Uterus (tissue), 4 donors: ENCODE measurements at places on chromosomes 2 and 18. TPM values are rescaled to one million over a fixed set of nuclear protein-coding genes. Genes with fewer than 3 reads are reported as not detected.

GRCh38 chr2:235668782-235669181, 174.9 kb downstream of the AGAP1 start:
- DNase-seq = no peak

DNA sequence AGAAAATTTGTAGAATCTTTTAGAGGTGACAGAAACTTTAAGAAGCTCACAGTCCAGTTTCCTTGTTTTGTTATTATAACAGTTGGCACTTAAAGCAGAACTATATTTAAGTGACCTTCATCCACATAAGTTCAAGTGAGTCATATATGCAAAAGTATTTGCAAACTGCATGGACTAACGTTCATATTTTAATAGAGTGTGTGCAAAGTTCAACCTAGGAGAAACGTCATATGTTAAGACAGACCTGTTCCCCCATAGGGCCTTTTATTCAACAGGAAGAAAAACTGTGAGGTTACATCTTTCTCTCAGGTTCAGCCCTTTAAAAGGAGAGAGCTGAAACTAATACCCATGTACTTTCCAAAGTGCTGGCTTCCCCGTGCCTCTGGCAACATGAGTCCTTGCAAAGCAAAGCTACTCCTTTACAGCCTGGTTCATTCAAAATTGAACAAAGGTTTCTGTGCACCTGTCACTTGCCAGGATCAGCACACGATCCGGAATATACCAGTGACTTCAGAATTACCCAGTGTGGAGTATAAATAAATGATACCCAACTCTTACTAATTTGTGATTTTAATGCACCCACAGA, 280.0 kb upstream of the RAB12 start:
- no peak for DNase-seq

GRCh38 chr2:854460-854859, 96.2 kb upstream of the SNTG2 start:
- DNase-seq = peak; percentile 37

- no peak for DNase-seq
Measured at GRCh38 chr2:191625016-191625415, 52.9 kb upstream of the NABP1 start.

- peak; percentile 10 for DNase-seq
Measured at GRCh38 chr2:43028188-43028587, 198.2 kb downstream of the ZFP36L2 start.

DNA sequence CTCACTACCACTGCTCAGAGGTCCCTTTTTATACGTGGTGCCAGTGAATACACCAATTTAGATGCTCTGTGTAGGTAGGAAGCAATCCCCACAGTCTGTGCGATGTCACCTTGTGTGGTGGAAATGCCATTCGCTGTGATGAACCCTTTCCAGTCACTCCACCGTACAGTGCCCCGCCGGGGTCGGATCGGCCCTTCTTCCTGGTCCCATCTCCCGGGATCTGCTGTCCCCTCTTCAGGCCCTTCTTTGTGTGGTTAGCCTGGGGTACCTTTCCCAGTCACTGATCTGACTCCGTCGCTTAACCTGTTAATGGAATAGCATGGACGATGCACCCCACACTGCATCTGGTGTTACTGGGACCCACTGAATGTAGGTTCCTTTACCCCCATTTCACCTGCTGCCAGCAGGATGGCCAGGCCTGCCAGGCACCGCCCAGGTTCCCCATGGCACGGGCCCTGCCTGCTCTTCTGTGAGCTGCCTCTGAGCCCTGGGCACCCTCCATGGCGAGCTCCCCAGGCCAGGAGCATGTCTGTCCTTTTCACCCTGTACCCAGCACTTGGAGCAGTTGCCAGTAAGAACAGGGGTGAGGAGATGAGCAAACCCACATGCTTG, 18.0 kb downstream of the TWIST2 start:
- DNase-seq = no peak

DNA sequence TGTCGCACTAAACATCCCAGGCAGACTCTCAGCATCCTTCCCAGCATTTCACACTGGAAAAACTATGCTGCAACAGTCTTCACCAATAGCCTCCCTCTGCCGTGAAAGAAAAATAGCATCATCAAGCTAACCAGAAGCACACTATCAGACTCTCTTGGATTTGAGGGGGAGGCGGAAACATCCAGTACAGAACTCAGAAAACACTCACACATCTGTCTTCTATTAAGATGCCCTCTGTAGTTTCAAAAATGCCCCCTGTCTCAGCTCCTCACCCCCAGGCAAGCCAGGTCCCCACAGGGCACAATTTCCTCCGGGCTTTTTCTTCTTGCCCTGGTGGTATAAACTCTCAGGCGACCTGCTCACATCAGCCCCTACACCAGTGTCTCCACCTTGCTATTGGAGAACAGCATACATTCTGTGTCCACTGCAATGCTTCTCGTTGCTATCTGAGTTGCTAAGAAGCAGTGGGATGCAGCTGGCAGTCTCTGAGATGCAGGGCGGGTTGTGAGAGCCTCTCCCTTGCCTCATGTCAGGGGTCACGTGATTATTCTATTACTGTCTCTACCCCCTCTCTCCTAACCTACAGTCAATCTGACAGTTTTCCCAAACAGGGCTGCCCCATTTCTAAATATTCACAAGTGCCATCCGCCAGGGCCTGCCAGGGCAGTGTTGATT, 189.9 kb downstream of the INO80D start:
- no peak for DNase-seq

DNA sequence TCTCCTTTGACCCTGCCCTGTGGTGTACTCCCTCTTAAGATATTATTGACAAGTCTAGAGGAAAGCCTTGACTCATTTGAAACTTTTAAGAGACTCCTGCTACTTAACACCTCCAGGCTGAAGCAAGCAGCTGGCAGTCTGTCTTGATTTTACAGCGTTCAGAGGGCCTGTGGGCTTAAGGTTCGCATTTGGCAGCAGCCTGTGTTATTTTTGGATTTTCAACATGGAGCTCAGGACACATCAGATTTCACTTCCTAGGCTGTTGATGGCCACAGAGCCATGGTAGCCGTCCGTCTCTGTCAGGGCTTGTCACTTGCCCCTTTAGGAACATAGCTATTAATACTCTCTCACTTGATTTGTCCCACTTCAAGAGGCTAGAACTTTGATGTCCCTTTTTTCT, 73.6 kb downstream of the VWA3B start:
- DNase-seq = no peak

GRCh38 chr2:4844881-4845280, 847.3 kb upstream of the SOX11 start:
- DNase-seq = no peak

DNA sequence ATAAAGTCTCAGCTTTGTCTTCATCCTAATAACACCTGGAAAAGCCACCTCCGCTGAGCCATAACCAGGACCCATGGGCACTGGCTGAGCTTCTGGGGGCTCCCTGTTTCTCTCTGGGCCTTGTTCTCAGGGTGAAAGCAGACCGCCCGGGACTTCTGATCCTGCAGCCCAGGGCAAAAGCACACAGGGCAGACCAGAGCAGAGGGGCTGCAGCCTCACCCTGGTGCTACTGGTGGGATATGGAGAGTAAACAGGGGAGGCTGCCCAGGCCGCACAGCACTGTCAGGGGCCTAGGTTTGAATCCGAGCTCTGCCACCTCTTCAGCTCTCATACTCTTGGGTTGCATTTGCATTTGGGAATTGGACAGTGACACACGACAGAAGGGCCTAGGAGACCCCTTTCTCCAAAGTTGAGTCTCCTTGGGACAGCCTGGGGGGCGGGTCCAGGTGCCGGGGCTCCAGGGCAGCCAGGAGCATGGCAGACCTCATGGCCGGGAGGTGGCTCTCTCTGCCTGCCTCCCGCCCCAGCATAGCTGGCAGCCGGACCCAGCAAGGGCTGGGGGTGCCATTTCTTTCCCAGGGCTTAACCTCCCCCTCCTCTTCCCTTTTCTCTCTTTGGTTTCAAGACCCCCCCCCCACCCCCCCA, 164.9 kb downstream of the INHBB start:
- no peak for DNase-seq

DNA sequence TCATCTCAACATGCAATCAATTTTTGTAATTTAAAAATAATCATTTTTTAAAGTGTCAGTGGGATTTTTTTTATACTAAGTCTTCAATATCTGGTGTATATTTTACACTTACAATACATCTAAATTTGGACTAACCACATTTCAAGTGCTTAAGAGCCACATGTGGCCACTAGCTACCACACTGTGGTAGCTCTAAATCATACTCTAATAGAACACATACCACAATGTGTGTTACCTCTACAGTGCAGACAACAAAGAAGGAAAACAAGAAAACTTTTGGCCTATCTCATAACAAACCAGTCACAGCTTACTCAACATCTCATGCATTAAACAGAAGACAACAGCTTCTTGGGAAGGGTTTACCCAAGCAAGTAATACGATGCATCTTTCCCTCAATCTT, 24.5 kb downstream of the PIAS2 start:
- DNase-seq = no peak

DNA sequence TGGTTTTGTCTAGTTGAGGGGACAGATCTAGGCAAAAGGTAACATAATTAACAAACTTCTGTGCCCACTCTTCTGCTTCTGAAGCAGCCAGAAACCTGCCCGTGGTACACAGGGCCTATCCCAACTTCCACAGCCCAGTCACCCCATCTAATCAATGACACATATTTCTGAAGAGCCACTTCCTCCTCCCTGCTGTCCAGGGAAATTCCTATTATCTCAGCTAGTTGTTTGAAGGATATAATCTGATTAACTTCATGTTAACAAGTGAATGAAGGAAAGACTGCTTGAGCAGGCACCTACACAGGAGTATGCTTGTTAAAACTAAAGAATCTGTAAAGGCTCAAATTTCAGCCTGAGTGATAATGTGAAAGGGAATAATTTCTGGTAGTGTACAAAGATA, 61.4 kb downstream of the CCDC148 start:
- DNase-seq = no peak

Gene FAM124B
- total RNA-seq = 7.9 TPM

Gene TTC21B
- total RNA-seq = 44.1 TPM

Gene TRIM54
- total RNA-seq = 0.26 TPM

Gene TET3
- total RNA-seq = 10.9 TPM

Gene POTEJ
- total RNA-seq = not detected

Gene TMEM163
- total RNA-seq = 1.2 TPM

Gene CD8B2
- not detected for total RNA-seq
